ENCODE measurements at places on chromosomes 3 and 15.

GRCh38 chr15:68725736-68726135 is 95.0 kb downstream of the ANP32A start:
- DNase-seq, result no peak

DNA sequence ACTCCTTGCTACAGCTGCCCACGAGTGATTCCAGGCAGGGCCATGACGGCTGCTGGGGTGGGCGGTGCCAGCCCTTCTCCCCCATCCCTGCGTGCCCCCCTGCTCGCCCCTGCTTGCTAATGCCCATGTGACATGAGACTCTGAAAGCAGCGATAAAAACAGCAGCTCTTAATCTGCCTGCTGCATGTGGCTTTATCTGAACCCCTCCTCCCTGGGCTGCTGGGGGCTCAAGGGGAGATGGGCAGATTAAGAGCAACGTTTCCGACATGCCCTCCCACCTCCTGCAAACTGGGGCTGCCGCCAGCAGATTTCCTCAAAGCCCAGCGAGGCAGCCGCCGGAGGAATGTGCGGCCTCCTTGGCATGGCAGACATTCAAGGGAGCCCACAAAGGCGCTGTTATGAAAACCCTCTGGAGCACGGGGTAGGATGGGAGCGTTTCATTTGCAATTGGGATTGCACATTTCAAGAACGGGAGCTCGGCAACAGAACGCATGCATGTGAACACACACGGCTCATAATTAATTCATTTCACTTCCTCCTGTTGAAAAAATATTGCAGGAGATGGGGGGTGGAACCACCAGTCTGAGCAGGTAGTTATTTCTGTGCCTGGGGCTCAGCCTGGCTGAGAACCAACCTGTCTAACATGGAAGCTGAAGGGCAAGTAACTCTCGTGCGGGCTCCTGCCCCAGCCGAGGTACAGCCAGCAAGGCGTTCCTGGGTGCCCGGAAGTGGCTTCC is 504.2 kb upstream of the PROK2 start:
- no peak for DNase-seq

DNA sequence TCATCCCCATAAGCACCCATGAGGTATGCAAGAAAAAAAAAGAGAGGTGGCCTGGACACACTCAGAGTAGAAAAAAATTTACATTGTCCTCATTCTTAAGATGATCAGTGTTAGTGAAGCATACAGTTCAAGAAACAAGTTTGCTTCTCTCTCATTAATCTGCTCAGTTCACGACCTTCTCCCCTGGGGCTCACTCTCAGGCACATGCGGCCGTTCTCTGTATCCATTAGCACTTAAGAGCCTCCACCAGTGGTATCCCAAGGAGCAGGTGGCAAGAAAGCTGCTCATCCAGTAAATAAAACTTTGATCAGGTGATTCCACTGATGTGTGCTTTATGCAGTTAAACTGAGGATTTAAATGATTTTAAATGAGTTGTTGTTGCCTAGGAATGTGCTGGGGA is 57.4 kb downstream of the ARHGAP31 start:
- DNase-seq, result no peak

DNA sequence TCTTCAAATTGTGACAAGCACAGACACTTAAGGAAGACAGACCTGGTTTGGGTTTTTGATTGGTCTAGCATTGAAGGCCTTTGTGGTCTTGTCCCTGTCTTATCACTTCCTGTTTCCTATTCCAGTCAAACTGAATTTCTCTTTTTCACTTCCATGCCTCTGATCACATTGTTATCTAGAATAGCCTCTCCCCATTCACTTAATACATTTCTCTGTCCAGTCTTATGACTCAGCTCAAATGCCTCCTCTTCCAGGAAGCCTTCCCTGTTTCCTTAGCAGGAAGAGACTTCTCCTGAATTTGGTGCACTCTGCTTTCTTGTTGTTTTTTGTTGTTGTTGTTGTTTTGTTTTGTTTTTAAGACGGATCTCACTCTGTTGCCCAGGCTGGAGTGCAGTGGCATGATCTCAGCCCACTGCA is 45.5 kb downstream of the LIMD1 start:
- no peak for DNase-seq

DNA sequence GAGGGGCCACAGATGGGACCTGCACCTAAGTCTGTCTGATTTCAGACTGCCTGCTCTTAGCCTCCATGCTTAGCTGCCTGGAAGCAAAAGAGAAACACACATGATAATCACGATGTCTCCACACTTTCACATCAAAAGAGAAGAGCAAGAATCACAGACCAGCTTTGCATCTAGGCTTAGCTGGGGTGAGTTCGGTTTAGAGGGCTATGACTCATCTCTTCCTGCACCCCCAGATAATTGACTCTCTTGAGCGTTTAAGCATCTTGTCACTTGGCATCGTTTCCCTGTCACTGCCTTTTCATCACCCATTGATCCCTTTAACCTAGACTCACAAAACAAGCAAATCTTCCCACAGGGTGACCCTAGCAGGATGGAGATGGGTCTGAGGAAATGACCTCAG is 124.0 kb downstream of the NTRK3 start:
- DNase-seq, result no peak

DNA sequence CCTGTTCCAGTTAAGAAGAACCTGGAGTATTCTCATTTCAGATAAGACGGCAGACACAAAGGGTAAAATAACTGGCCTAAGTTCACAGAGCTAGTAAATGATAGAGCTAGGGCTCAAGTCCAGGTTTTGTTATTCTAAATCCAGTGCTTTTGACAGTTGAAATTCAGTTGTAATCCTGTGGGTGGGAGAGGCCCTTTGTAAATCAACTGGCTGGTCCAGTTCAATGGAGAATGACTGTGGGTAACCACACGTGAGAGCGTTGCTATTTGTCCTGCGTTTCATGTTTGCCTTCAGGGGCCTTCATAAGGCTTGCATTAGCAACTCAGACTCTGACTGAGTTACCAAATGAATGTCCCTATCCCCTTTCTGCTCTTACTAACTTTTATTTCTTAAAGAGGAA is 24.2 kb upstream of the CD96 start:
- no peak for DNase-seq

GRCh38 chr3:138135146-138135832 is 3.1 kb upstream of the A4GNT start:
- no peak for DNase-seq

- no peak for DNase-seq
Observed at GRCh38 chr15:66947471-66947870, 117.9 kb upstream of the SMAD3 start.

GRCh38 chr15:77840991-77841775 is 208.5 kb upstream of the LINGO1 start:
- DNase-seq, result no peak

DNA sequence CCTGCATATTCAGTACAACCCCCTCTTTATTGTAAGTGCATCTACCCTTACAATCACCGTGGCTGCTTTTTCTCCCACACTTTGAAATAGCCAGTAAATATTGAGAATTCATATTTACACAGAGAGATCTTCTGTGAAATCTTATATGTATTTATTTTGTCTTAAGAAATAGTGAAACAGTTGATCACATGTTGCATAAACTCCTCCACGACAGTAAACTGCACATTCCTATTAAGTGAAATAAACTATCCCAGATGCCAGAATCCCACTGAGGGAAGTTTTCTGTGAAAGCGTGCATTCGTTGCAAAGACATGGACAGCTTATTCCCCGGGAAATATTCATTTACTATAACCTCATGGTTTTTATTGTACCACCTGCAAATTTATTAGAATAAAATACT is 796.0 kb downstream of the ROBO2 start:
- DNase-seq, result no peak

GRCh38 chr15:82062479-82063454 is 16.9 kb upstream of the MEX3B start:
- no peak for DNase-seq

GRCh38 chr3:132432639-132433038 is 15.3 kb downstream of the DNAJC13 start:
- DNase-seq, result no peak

DNA sequence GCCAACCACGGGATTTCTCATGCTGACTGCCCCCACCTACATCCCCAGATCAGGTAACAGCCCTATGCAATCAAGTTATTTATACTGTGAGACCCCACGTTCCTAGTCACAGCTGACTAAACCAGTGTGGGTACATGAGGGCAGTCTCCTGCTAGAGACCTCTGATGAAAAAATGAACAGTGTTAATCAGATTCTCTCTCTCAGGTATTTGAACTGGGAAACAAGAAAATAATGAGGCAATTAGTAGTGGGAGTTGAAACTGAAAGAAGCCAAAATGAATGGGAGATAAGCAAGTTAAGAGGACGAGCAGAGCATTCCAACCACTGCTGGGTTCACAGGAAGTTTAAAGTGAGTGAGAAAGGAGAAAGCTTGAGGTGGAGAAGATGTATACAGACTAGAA is 98.5 kb upstream of the MYO5C start:
- no peak for DNase-seq

- DNase-seq, result no peak
Observed at GRCh38 chr3:106946866-106947265, 430.4 kb upstream of the CCDC54 start.

- no peak for DNase-seq
Observed at GRCh38 chr3:117708601-117709000, 999.0 kb downstream of the TUSC7 start.

- DNase-seq, result no peak
Observed at GRCh38 chr3:45640724-45641361, 46.3 kb downstream of the LIMD1 start.

DNA sequence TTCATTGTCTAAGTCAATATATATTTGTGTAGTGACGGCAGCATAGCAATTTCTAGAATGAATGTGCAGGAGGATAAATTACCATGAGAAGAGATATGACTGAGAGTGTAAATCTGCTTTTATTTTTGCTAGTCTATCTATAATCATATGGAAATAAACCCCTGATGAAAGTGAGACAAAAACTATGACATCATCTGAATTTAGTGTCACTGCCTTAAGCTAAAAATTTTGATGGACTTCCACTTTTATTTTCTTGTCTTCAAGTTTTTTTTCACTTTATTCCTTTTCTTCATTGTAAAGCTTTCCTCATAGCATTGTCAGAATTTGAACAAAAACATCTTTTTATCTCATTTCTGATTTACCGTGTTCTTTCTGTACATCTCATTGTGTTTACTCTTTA is 242.0 kb downstream of the CHST2 start:
- no peak for DNase-seq

DNA sequence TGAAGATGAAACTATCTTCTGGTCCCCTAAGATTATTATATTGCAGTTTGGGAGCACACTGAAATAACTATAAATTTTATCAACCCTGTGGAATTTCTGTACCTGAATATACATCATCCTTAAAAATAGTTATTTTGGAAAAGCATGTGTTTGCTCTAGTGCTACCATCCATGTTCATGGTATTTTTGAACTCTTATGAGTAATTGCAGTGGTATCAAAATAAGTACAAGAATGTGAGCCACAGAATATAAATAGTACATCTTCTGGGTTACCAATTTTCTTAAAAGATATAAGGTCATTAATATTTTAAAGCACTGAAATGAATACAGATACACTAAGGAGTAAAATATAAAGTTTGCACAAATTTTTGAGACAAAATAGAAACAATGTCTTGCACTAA is 206.5 kb downstream of the CBLB start:
- no peak for DNase-seq

GRCh38 chr15:96311256-96311955 is 19.1 kb upstream of the NR2F2 start:
- DNase-seq, result no peak

- DNase-seq, result no peak
Observed at GRCh38 chr3:151135541-151136337, 50.3 kb downstream of the MED12L start.

GRCh38 chr3:189289251-189289650 is 117.5 kb downstream of the TPRG1 start:
- no peak for DNase-seq

GRCh38 chr3:128267541-128267940 is 114.3 kb downstream of the EEFSEC start:
- DNase-seq, result no peak

DNA sequence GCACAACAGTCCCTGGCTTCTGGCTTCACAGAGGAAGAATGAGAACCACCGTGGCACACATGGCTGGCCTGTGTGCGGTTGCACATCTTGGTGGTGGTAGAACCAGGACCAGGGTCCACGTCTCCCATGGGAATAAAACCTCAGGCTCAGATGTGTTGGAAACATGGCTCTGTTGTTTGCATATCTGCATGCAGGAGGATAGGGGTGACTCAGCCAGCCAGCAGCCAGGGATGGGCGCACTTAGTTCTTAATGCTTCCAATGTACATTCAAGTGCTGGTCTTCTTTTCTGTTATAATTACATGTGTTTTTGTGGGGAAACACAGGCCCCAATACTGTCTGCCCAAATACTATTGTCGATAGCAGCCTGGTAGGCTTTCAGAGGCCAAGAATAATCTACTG is 35.8 kb upstream of the BCL2L10 start:
- no peak for DNase-seq

- DNase-seq, result no peak
Observed at GRCh38 chr3:69442771-69443311, 57.0 kb upstream of the FRMD4B start.

GRCh38 chr3:79148786-79149185 is 619.0 kb downstream of the ROBO1 start:
- no peak for DNase-seq

DNA sequence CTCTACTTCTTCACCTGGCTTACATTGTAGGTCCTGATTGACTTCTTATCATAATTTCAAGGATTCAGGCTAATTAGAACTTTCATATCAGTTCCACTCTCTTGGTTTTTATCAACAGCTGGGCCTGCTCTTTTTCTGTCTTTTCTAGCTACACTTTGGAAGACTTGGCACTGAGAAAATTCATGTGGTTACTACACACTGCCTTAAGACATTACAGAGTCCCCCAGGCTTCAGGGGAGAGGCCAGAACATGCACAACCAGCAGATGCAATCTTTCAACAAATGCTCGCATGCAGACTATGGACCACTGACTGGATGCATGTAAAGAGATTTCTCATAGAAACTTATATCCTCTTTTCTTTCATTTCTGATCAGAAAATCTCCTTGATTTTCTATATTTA is 423.5 kb downstream of the TUSC7 start:
- DNase-seq, result no peak

DNA sequence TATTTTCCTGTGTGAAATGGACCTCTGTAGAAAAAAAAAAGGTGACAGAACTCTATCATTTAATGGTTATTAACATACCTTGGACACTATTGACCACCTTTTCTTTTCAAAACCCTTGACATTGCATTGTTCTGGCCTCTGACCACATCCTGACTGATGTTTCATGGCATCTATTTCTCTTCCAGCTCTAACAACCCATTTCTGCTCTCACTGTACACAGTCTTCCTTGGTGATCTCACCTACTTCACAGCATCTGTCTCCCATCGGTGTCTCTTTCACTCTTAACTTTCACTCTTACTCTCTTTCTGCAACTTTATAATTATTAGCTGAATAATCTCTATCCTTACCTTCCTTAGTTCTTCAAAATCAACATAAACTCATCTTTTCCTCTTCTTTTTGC is 217.4 kb upstream of the CD96 start:
- no peak for DNase-seq
